ENCODE measurements at places on chromosomes 11 and 22.

- no peak for DNase-seq
Measured at GRCh38 chr11:134266440-134266839, 9.7 kb upstream of the GLB1L3 start.

GRCh38 chr11:100328626-100329340 is 358.3 kb upstream of the ARHGAP42 start:
- no peak for DNase-seq

- DNase-seq = no peak
Measured at GRCh38 chr11:58192229-58192628, 3.4 kb downstream of the OR9Q2 start.

GRCh38 chr11:21511835-21512440 is 680.9 kb upstream of the ANO5 start:
- peak; percentile 47 for DNase-seq

GRCh38 chr11:33207408-33207985 is 46.2 kb upstream of the CSTF3 start:
- no peak for DNase-seq

DNA sequence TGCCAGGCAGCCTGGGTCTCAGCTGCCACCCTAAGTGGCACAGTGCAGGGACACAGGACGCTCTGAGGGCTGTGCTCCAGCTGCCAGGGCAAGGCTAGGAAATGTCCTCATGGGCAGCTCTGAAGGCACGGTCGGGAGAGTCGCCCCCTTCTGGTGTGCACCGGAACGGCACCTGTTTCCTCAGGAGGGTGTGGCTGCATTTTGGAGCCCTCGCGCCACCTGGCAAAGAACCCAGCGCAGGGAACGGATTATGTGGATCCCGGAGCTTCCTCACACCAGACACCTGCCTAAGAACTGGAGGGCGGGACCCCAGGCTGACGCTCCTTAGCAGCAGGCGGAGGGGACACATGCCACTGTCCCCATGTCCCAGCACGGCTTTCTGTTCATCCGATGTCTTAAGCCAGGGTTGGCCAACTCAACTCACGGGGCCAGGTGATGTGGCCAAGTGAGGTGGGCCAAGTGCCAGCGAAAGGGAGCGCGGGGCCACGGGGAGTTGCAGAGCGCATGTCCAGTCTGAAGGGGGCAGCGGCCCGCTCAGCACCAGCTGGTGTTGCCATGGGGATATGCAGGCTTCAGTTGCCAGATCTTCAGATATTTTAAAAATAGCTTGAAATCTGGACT is 5.1 kb upstream of the SLC22A8 start:
- DNase-seq = no peak

GRCh38 chr22:25781801-25782200 is 39.8 kb downstream of the MYO18B start:
- DNase-seq = no peak

DNA sequence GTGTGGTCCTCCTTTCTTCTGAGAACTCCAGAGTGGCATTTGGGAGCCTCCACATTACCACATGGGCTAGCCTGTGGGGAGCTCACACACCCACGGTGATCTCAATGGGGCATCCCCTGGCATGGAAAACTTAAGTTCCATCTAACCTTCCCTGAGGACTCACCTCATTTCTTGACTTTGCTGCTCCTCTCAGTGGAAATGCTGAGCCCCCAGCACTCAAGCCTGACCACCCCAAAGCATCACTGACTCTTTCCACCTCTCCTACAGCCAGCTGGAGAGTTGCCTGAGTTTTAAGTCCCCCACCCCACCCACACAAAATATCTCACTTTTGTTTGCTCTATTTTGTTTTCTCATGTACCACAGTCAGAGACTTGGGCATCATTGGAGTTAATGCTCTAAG is 23.8 kb upstream of the PARVA start:
- DNase-seq = no peak

DNA sequence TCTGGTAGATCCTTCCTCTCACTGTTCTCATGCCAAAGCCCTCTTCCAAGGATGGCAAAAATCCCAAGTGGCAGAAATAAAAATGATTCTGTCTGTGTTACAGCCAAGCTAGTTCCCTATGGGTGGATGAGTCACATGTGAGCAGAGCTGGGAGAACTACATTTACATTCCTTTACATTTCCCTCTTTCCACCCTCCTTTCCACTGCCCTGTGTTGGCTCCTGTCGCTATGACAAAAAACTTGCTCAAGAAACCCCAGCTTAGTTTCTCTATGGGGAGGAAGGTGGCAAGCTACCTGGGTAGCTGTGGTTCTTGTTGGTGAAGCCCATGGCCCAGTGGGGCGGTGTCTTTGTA is 10.2 kb upstream of the DDB2 start:
- DNase-seq = no peak

GRCh38 chr11:32479291-32479690 is 44.0 kb upstream of the WT1 start:
- DNase-seq = no peak

DNA sequence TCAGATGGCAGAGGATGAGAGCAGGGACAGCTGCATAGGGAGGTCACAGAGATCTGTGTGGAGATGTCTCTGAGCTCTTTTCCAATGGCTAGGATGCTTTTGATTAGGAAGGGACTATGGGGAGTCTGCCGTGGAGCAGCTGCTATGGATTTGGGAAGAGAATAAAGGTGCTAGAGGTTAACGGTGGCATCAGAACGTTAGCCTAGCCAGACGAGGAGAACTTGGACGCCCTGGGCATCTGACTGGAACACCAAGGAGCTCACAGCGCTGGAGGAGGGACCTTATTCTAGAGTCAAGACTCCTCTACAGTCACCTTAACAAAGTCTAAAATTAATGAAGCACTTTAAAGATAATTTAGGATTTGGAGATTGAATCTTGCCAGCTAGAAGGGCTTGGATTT is 157.2 kb upstream of the B3GAT1 start:
- DNase-seq = no peak

GRCh38 chr11:116721988-116722387 is 50.8 kb downstream of the BUD13 start:
- no peak for DNase-seq

GRCh38 chr11:67032830-67033551 is 10.1 kb downstream of the SYT12 start:
- no peak for DNase-seq

DNA sequence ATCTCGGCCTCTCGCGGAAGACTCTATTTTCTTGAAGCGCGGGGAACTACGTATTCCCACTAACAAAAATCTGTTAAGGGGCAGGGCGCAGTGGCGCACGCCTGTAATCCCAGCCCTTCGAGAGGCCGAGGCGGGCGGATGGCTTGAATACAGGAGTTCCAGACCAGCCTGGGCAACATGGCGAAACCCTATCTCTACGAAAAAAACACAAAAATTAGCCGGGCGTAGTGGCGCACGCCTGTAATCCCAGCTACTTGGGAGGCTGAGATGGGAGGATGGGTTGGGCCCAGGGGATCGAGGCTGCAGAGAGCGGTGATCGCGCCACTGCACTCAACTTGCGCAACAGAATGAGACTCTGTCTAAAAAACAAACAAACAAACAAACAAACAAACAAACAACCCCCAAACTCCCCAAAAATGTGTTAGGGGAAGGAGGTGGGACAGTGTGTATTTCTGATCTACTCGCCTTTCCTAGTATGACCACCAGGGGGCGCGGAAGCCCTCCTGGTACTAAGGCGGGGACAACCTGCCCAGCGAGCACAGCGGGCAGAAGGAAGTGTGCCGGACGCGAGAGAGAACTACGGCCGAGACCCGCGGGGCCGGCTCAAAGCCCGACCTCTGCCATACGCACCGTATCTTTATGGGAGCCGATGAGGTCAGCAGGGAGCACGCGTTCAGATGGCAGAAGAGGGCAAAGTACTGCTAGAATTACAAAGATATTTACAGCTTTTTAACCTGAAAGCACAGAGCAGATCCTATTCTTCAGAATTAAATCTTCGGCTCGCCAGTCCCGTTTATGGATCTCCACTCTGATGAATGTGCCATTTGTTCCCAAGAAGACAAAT is 1.3 kb upstream of the STX3 start:
- DNase-seq = peak; percentile 78

DNA sequence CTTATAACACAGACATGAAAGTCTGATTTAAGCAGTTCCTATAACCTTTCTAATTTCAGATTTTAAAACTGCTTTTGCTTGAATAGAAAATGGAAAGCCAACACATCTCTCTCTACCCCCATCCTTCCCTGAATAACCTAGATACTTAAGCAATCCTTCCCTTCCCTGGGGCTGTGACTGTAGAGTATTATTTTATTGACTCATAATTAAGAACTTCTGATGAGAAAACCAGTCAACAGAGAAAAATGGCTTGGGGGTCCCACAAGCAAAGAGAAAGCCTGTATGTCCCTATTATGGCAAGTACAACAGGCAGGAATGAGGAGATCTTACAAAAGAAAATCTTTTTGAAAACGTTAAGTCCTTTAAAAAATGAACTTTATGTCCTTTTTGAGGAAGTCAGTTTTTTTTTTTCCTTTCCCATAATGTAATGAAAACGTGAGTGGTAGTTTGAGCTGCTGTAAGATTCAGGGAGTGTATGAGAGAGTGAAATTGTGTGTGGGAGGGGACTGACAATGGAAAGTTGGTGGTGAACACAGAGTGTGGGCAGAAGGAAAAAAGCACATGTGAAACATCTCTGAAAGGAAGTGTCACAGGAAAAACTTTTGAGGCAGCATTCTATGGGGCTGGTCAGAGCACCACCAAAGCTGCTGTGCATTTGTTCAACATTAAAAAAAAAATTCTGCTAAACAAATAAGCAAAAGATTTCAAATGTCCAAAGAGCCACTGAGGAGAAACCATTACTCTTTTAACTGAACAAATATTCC is 154.6 kb downstream of the MAML2 start:
- DNase-seq = no peak

- DNase-seq = no peak
Measured at GRCh38 chr11:2432628-2433071, 11.7 kb downstream of the TRPM5 start.

GRCh38 chr11:12282676-12283075 is 94.7 kb upstream of the PARVA start:
- DNase-seq = no peak

- peak; percentile 86 for DNase-seq
Measured at GRCh38 chr11:94794287-94795168, 26.4 kb downstream of the AMOTL1 start.

- no peak for DNase-seq
Measured at GRCh38 chr11:77497368-77497767, 23.5 kb upstream of the PAK1 start.

GRCh38 chr11:97237151-97237550 is 847.3 kb downstream of the JRKL start:
- DNase-seq = no peak

- no peak for DNase-seq
Measured at GRCh38 chr11:12834166-12834565, 159.9 kb downstream of the TEAD1 start.

GRCh38 chr11:45930951-45931570 is 8.6 kb downstream of the LARGE2 start:
- DNase-seq = no peak

- DNase-seq = no peak
Measured at GRCh38 chr11:99534812-99535211, 514.1 kb downstream of the CNTN5 start.

DNA sequence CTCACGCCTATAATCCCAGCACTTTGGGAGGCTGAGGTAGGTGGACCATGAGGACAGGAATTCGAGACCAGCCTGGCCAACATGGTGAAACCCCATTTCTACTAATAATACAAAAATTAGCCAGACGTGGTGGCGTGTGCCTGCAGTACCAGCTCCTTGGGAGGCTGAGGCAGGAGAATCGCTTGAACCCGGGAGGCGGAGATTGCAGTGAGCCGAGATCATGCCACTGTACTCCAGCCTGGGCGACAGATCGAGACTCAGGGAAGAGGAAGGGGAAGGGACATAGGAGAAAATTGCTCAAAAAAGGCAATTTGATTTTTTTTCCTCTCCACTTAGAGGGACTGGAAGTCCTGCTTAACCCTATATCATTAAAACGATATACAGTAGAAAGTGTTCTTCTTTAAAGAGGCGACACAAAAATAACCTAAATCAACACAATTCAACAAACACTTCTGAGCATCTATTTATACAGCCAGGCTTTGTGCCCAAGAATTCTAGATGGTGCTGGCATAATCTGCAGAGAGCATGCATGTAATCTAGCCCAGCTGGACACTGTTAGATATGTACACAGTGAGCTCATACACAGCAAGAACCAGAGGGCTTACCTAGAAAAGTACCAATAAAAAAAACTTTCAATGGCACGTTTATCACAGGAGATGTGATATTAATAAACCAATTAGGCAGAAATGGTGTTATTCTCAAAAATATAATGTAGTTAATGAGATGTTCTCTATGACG is 20.9 kb upstream of the DENND5A start:
- no peak for DNase-seq

GRCh38 chr22:17772249-17772957 is 1.9 kb downstream of the BID start:
- DNase-seq = no peak

DNA sequence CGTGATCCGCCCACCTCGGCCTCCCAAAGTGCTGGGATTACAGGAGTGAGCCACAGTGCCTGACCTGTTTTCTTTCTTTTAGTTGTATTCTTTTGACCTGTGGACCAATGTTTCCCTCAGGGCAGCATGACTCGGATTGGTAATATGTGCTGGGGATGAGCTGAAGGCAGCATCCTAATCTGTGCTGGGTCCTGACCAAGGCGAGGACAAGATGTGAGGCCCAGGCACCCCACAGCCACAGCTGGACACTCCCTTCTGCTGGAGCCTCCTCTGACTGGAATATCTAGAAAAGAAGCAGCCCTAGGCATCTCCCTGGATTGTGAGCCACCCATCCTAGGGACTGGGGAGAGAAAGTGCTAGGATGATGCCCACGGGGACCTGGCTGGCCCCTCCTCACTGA is 105.4 kb downstream of the PDE2A start:
- DNase-seq = no peak

DNA sequence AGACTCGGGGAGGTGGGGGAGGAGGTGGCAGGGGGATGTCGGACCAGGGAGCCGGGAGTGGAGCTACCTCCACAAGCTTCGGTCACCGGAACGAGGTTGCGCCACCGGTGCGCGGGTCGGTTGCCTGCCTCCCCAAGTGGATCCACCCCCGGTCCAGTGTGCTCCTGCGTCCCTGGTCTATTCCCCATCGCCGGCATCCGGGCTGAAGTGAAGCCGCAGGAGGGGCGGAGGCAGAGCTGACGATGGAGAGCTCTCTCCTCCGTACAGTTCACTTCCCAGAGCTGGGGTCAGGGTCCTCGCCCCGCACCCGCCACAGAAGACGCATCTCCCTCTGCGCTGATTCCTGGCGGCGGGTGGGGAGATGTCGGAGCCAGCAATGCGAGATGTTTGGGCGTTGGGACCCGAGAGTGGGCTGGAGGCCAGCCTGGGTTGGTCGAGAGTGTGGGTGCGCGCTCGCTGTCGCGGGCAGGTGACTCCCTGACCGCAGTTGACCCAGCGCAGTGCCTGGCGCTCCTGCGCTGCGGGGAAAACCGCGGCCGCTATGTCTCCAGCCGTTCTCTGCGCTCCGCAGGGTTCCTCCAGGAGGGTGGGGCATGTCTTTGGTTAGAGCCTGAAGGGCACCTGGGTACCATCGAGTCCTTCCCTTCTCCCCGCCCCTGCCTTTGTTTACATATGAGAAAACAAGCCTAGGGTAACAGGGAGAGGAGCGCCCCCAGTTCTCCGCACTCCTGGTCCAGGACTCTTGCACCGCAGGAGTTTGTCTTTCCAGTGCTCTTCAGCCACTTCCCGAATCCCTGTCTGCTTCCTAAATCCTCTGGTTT is 1.7 kb downstream of the C11orf96 start:
- DNase-seq = no peak

GRCh38 chr22:36522662-36523061 is 6.3 kb downstream of the EIF3D start:
- DNase-seq = no peak

Data from kidney capillary endothelial cell (primary cell).